ENCODE measurements at places on chromosomes 1 and 21.

DNA sequence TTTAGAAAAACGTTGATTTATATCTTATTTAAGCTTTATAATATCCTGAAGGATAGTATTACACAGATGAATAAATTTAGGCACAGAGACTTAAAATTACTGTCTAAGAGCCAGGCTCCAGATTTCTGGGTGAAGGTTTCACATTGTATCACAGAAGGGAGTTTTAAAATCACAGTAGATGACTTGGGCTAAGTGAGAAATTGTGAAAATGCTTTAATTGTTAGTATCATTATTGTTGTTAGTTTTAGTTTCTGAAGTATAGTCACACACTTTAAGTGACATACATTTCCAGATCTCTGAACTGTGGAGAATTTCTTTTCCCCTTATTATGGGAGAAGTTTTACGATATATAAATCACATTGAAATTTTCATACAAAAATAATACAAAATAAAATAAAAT, 83.5 kb downstream of the NDUFS5 start:
- no peak for DNase-seq

GRCh38 chr1:101278845-101279244, 42.0 kb downstream of the S1PR1 start:
- DNase-seq, result no peak

DNA sequence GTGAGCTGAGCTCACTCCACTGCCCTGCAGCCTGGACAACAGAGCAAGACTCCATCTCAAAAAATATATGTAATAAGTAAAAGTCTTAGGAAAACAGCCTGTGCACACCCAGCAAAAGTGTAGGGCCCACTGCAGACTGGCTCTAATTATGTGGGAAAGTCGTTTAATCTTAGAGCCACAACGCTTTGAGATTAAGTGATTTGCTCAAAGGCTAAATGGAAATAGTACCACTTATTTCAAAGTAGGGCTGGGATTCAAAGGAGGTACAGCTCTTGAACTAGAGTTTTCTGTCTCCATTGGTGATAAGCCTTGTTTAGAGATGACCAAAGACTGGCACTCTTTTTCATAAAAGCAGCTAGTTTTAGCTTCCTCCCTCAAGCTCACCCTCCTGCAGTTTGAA, 2.2 kb downstream of the TACSTD2 start:
- no peak for DNase-seq

DNA sequence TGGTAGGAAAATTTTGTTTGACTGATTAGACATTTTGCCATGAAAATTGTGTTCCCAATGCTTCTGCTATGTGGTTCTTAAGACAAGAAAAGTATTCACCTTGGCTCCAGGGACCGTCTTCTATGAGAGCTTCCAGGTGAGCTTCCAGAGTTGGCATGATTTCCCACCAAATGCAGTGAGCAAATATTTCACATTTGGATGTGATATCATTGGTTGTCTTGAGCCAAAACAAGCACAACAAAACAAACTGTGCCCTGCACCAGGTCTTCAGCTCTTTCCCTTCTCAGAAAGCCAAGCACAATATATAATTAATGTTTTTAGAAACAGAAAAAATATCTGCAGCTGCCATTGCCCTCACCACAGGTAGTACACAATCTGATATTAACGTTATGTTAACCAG, 1009.0 kb downstream of the PLA2G4A start:
- no peak for DNase-seq

- no peak for DNase-seq
Measured at GRCh38 chr1:197914510-197914909, 2.7 kb upstream of the LHX9 start.

DNA sequence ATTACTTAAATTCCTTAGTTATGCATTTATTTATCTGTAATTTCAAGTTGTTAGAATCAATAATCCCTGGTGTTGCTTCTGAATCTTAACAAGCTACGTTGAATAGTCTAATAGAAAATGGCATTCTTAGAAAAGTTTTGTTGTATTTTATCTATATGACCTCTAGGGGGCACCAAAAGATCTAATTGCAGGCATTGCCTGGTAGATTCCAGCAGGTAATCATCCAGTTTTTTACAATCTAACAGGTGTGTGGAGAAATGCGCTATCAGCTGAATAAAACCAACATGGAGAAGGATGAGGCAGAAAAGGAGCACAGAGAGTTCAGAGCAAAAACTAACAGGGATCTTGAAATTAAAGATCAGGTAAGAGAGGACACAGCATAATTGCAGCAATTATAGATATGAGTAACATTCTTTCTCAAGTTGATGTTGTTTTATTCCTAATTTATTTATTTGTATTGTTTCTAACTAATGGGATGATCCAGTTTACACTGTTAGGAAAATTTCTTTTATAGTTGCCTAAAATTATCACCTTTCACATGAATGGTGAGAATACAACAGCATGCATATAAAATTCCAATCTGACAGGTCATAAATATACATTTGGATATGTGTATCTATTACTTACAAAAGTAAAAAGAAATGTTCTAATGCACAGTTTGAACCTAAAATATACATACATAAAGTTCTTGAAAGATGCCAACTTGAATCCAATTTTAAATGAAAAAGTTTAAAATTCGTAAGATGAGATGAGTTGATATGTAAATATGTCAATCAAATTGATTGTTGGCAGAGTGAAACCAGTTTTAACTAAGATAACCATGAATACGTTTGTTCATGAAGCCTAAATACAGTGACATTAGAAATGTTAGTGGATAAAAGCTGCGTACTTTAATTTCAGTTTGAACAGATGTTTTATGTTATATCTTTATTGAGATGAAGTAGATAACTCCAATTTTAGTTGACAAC, 88.4 kb downstream of the SDCCAG8 start:
- peak; percentile 65 for DNase-seq

- no peak for DNase-seq
Measured at GRCh38 chr1:153262462-153263157, 3.1 kb downstream of the LORICRIN start.

DNA sequence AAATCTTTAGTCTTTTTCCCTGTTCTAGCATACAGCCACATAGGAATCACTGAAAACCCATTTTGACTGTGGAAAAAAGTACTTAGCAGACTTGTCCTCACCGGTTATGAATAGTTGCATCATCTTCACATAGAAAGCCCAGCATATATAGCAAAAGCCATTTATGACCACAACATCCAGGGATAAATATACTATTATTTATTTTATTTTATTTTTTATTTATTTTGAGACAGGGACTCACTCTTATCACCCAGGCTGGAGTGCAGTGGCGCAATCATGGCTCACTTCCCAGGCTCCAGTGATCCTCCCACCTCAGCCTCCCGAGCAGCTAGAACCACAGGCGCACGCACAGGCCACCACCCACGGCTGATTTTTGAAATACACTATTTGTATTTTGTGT, 175.3 kb downstream of the GALNT2 start:
- DNase-seq, result no peak

- DNase-seq, result no peak
Measured at GRCh38 chr1:7710859-7711258, 60.2 kb upstream of the VAMP3 start.

GRCh38 chr1:224223819-224224714, 41.0 kb downstream of the DEGS1 start:
- DNase-seq, result peak; percentile 83

DNA sequence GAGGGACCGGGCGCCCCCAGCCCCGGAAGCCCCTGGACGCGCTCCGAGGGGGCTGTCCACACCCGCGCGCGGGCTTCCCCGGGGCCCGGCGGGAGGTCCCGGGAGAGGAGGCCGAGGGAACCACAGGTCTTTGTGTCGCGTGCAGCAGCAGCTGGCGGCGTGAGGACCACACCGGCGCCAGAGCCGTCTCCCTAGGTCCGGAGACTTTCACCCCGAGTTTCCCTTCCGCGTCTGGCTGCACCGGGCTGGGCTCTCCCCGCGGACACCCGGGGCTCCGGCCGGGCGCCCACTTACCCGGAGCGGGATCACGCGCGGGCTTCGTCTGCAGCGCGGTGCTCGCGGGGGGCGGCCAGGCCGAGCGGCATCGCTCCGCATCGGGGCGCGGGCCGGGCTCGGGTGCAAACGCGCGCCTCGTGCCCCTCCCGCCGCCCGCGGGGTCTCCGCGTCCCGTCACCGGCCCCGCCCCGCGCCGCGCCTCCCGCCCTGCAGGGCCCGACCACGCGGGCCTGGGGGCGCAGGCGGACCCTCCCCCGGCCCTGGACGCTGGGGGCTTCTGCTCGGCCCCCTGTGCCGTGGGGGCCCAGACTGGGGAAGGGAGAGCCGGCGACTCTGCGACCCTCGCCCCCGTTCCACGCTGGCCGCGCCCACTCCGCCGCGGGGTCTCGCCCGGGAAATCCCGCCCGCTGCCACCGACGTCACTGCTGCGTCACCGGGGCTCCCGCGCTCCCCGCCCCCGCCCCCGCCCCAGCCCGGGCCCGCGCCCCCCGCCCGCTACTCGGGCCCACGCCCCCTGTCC, at the start of gene GNG4:
Gene GNG4, minus strand, starts transcription at position 417 of the 796 bp plus-strand sequence. CDS start 65,946 bp downstream, outside the sequence.
- peak; percentile 38 for DNase-seq

DNA sequence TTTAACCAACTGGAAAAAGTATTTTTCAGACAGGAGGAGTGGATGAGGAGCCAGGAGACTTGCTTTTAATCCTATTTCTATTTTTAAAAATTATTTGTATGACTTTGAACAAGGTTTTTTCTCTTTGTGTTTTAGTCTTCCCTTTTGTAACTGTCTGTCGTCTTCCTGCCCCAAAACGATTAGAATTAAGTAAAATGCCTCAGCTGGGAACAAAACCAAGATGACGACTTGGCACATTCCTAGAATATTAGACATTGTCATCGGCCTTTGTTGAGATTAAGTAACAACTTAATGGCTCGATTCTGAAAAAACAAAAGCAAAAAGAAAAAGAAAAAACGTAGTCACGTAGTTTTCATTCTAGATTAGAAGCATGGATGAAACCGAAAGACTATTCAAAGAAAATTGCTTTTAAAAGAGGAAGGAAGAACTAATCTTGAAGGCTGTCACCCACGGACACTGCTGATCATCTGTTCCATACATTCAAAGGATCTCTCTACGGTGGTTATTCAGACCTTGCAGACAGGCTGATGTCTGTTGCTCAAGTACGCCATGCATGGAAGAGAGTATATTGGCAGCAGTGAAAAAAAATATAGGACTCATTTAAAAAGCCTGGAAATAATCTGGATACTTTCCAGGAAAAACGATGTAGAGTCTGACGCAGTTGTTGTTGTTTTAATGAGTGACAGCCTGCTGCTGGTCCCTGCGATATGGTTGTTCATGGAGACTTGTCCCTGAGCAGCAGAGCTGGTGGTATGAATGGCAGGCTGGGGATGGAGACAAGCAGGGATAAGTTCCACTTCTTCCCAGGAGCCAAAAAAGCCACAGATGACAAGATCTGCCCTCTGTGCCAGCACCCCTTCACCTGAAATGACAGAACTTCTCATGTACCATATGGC, 16.8 kb downstream of the GNG4 start:
- peak; percentile 69 for DNase-seq

- peak; percentile 23 for DNase-seq
Measured at GRCh38 chr21:30340714-30341573, 3.5 kb upstream of the KRTAP27-1 start.

DNA sequence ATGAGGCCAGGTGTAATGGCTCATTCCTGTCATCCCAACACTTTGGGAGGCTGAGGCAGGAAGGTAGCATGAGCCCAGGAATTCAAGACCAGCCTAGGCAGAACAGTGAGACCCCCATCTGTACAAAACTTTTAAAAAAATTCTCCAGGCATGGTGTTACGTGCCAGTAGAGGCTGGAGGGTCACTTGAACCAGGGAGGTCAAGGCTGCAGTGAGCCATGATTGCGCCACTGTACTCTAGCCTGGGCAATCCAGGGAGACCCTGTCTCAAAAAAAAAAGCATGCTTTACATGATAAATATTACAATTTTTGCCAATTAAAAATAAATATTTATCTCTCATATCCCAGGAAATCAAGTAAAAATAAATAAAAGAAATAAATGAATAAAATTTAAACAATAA, 17.6 kb upstream of the VPS45 start:
- no peak for DNase-seq

DNA sequence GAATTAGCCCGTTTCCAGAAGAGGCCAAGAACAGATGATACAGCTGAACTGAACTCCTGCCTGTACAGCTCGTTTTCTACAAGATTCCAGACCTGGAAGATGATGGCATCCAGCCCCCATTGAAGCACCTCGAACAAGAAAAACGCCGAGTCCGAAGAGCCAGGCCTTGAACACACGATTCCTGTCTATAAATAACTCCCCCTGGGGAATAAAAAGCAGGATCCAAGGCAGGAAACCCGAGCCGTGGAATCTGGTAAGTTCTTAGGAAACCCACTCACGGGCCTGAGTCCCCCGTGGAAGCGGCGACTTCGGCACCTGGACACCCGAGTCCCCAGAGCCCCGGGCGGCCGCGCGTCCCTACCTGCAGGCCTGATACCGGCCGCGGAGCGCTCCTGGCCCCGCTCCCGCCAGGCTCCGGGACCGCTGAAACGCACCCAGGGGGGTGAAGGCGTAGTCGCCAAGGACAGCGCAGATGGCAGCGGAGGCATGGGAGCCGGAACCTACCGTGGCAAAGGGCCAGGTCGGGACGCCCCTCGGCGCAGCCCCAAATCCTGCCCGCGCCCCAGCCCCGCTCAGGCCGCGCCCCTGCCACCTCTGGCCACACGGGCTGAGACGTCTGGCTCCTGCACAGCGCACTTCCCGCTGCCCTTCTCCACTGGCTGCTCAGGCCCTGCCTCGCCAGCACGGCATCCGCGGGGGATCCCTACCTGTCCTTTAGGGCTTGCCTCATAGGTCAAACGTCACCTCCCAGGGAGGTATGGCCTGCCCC, 14.0 kb upstream of the HLCS start:
- peak; percentile 35 for DNase-seq

GRCh38 chr1:25074351-25075227, 144.5 kb upstream of the RUNX3 start:
- DNase-seq, result no peak

GRCh38 chr1:6329396-6329795, 64.2 kb downstream of the ACOT7 start:
- no peak for DNase-seq

- no peak for DNase-seq
Measured at GRCh38 chr1:186838380-186839040, 9.8 kb downstream of the PLA2G4A start.

- DNase-seq, result peak; percentile 54
Measured at GRCh38 chr1:46613661-46614603, 2.7 kb downstream of the MOB3C start.

GRCh38 chr21:32957545-32957944, 68.2 kb upstream of the OLIG2 start:
- no peak for DNase-seq

- no peak for DNase-seq
Measured at GRCh38 chr1:28395181-28395580, 25.6 kb downstream of the PHACTR4 start.

DNA sequence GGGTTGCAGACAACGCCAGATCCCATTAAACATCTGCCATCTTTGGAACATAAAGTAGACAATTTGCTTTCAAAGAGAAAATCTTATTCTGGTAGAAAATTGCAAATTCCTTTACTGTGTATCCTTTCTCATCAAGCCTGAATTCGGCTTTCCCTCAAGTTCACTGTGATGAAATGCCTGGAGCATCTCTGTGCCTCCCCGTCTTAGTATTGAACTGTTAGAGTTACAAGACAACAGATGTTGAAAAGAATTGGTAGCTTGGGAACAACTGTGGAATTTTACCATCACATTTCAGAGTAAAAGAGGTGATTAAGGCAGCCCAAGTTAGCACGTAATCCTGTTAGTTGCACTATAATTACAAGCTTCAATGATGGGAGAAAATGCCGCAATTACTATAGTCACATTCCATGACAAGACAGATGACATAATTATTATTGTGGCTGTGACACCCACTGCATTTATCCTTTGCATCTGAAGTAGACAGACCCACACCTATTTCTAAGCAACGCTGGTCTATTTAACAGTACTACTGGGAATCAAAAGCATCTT, 54.4 kb upstream of the B3GALNT2 start:
- no peak for DNase-seq

- DNase-seq, result no peak
Measured at GRCh38 chr1:109618661-109619575, 498 bp downstream of the GNAT2 start.

GRCh38 chr1:20936216-20936615, 149.1 kb upstream of the HP1BP3 start:
- no peak for DNase-seq

Measured in ELR (cell line).